NCI-H2029 treated with DMSO at 0.1 percent for 48 hours (cell line): ENCODE measurements at places on chromosomes 5 and 9.

DNA sequence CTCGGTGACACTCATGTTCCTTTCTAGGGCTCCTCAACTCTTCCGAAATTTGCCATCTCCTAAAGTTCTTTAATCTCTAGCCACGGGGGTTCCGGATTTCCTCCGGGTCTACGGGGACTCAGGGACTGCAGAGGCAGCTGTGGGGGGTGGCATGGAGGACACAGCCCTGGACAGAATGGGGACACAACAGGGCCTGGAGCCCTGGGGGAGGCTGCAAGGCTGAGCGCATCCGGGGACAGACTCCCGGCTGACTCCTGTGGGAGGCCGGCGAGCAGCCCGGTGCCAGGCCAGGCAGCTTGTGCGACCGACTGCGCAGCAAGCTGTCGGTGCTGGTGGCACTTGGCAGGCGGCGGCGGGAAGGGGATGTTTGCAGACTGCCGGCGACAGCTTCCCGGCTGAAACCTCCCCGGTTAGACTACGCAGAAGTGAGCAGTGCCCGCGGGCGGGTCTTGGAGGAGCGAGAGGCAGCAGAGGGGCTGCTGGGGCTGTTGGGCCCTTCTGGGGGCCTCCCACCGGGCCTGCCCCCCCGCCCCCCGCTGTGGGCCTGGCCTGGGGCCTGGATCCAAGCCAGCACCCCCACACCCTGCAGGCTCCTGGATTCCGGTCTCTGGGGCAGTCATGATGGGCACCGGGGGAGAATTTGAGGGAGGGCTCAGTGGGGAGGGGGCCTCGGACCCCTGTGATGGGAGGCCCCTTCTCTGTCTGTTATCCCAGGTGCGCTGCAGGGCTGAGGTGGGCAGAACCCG is 28.7 kb upstream of the UBAC1 start:
- DNase-seq, result peak; percentile 1

- no peak for DNase-seq
Measured at GRCh38 chr9:98821831-98822230, 14.4 kb downstream of the GALNT12 start.

DNA sequence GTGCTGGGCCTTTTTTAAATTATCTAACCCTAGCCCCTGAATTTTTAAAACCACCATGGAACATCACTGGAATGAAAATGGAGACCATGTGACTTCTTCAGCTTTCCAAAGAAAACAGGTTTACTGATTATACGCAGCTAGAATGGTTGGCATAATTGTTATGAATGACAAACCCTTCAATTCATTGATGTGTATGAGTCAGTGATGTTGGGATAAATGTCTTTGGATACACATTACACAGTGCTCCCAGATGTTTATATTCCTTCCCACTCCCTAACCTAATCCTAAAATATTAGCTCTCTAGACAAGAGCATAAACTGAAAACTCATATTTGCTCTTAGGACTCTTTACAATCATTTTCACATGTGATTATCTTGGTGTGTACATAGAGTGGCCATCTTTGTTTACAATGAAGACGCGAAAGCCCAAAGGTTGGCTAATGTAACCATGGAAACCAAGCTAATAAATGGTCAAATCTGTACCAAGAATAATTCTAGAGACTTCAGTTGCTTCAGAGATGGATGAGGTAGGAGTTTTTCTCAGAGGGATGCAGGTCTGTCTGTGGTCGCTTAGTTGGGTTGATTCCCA is 131.2 kb upstream of the HMHB1 start:
- DNase-seq, result no peak

- DNase-seq, result peak; percentile 7
Measured at GRCh38 chr5:98905857-98906688, 22.7 kb downstream of the CHD1 start.

DNA sequence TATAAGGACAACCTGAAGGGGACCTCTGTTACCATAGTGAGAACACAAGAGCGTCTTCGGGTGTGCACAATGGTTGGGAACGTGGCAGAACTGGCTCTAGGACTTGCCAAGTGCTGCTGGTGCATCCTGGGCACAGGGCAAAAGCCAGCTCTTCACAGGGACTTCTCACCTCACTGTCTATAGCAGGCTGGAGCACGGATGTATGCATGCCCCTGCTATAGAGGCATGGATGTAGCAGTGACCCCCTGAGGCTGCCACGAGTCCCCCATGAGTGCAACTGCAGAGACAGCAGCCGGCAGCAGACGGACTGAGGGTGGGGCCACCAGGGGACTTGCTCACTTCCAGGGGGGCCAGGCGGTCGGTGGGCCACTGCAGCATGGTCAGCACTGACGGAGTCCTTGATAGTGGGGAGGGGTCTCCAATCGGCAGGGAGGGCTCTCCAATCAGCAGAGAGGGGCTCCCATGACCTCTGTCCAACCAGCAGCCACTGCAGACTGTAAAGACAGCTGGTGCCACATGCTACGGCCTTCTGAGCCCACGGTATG is 64.9 kb downstream of the SEMA4D start:
- DNase-seq, result no peak

GRCh38 chr9:78210841-78211301 is 25.0 kb upstream of the CEP78 start:
- DNase-seq, result no peak

- no peak for DNase-seq
Measured at GRCh38 chr9:98520221-98520960, 188.3 kb downstream of the GABBR2 start.

DNA sequence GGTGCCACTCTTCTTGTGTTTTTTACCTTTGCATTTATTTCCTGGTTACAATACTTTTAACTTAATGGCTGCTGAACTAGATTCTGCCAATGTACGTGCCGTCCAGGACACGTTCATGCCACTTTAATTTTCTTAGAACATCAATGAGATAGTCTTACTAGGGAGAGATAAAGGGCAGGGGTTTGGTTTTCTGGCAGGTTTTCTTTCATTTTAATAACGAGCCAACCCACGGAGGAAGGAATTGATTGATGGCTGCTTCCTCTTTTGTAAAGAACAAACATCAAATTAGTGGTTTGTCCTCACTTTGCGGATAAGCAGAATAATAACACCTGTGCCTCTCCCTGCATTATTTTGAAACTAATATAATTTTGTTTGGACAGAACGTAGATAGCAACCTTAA is 135.7 kb downstream of the DOCK8 start:
- no peak for DNase-seq

DNA sequence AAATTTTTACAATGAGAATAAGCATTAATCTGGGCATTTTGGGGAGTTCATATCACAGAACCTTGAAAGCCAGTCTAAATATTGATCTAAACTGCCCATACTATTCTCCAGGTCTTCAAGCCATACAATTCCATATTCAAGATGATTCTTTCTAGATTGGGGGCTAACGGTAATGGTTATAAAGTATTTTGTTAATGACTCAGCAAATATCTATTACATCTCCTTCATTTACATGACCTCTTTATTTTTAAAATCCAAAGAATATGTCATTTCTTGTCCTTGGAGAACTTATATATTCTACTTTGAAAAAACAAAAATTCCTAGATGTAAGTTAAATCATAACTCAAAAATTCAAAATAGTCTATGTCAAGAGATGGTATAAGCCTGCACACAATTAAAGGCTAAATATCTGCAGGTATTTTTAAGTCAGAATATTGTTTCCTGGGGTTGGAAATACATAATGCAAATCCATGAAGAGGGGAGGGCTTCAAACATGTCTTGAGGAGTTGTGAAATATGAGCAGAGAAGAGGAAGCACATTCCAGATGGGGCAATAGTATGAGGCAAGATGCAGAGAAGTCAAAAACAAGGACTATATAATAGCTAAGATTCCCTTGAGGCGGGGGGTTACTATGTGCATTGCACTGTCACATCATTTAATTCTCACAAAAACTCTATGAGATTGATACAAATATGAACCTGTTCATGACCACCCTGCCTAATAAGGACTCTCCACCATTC is 526.4 kb downstream of the NR2F1-AS1 start:
- no peak for DNase-seq

DNA sequence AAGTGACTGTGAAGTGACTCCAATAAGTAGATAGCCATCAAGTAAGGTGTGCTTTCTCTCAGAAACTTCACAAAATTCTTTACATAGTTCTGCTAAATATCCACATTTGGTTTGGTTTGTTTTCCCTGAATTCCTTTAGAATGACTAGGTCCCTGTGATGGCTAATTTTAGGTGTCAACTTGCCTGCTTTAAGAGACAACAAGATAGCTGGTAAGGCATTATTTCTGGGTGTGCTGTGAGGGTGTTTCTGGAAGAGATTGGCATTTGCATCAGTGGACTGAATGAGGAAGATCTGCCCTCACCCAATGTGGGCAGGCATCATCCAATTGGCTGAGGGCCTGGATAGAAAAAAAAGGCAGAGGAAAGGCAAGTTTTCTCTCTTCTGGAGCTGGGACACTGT is 8.3 kb upstream of the PTBP3 start:
- no peak for DNase-seq

DNA sequence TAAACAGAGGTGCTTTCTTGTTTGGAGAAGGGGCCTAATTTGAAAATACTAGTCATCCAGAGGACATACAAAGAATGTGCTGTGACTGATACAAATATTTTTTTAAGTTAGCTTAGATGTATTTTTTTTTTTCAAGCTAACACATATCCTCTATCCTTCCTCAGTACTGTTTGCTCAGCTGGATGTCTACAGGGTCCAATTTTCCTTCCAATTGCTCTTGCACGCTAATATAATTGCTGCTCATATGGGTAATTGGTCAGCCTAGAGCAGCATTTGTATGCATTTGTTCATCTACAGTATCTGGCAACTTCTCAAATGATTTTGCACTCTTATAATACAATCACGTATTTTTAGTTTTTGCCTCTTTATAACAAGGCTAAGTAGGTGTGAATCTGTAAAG is 84.7 kb downstream of the ZDHHC21 start:
- DNase-seq, result no peak

- no peak for DNase-seq
Measured at GRCh38 chr5:150641006-150641570, 628 bp downstream of the SYNPO start.

DNA sequence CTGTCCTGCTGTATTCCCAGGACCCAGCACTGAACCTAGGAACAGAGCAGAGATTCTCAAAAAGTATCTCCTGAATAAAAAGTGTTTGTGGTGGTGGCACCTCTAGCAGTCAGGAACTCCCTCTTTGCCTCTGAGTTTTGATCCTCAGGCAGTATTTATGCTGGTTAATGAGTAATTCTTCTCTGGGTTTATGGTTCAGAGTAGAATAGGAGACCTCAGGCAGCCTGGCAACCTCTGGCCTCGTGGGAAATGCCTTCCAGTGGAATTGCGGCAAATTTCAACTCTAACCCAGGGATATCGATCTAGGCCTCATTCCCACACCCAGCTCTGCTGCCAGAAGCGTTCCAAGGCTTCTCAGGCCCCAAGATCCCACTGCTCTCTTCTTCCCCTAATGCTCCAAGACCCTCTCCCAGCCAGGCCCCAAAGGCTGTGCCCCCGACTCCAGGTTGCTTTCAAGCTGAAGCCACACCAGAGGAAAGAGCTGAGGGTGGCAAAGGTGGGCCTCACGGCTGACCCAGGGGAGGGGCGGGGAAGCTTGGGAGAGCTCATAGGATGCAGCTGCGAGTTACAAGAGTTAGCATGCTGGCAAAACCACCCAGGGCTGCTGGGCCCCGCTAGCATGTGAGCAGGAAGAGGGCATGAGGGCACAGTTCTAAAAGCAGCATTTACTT is 10.9 kb upstream of the HDHD3 start:
- no peak for DNase-seq

- DNase-seq, result no peak
Measured at GRCh38 chr5:75042522-75042921, 9.8 kb downstream of the GCNT4 start.

GRCh38 chr5:4879693-4880303 is 260.3 kb upstream of the ADAMTS16 start:
- peak; percentile 45 for DNase-seq

GRCh38 chr5:150616024-150616470 is 24.4 kb upstream of the SYNPO start:
- peak; percentile 51 for DNase-seq

DNA sequence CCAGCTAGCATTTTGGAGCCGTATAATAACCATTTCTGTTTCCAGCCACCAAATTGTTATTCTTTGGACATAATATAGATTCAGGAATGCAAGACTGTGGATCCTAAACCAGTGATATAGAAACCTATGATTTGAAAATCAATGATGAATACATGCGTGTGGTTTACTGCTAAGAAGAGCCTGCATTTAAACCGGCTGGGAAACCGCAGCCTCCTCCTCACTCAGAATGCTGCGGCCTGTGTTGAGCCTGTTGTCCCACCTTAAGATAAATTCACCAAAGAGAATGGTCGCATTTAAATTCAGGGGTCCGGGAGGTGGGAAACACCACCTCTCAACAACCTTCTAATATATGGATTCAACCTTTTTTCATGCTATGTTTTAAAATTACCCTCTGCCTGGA is 148.0 kb downstream of the MEF2C start:
- DNase-seq, result no peak

- DNase-seq, result no peak
Measured at GRCh38 chr9:128735373-128735772, 11.4 kb upstream of the ZDHHC12 start.

- DNase-seq, result no peak
Measured at GRCh38 chr5:102498271-102499034, at the start of gene SLCO6A1. TSS of gene SLCO6A1 (minus strand) at chr5:102499001. CDS start at chr5:102498844, 157 bp downstream.

- no peak for DNase-seq
Measured at GRCh38 chr9:134735441-134736175, 94.0 kb downstream of the COL5A1 start.

- DNase-seq, result no peak
Measured at GRCh38 chr5:41649659-41650058, 139.3 kb upstream of the PLCXD3 start.

DNA sequence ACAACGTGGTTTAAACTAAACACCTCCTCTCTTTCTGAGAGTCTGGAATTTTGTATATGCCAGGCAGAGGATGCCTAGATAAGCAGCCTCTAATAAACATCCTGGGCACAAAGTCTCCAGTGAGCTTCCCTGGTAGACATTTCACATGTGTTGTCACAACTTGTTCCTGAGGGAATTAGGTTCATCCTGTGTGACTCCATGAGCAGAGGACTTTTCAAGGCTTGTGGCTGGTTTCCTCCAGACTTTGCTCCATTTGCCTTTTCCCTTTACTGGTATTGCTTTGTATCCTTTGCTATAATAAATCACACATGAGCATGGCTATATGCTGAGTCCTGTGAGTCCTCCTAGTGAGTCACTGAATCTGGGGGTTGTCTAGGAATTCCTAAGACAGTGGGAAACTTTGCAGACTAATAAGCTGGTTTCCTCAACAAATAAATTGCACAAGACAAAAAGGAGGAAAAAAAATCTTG is 77.4 kb downstream of the NR2F1-AS1 start:
- no peak for DNase-seq

GRCh38 chr9:135704483-135704882 is 2.5 kb downstream of the KCNT1 start:
- no peak for DNase-seq

GRCh38 chr5:57937025-57937424 is 454.4 kb upstream of the ACTBL2 start:
- DNase-seq, result no peak
